ENCODE measurements at places on chromosomes 4 and X.

DNA sequence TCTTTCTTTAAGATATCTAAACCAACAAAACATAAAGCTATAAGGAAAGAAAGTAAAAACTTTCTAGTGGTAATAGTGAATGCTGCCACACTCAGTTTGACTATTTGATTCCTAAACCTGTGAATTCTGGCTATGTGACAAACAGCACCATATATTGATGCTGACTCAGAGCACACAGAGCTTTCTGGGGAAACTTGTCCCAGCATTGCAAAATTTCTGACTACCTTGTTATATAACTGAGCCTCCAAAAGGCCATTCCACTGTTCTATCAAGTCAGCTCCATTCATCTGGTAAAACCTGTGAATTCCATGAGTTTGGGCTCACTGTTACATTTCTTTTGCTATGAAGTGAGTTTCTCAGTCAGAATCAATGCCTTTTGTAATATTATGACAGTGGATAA lies 1229.7 kb downstream of the PCDH18 start:
- H3K27ac ChIP-seq = no peak overlapping the region
- H3K4me1 ChIP-seq = no peaks in the 10 kb centered on the region
- DNase-seq = no peak
- no peak overlapping the region for H3K4me3 ChIP-seq

DNA sequence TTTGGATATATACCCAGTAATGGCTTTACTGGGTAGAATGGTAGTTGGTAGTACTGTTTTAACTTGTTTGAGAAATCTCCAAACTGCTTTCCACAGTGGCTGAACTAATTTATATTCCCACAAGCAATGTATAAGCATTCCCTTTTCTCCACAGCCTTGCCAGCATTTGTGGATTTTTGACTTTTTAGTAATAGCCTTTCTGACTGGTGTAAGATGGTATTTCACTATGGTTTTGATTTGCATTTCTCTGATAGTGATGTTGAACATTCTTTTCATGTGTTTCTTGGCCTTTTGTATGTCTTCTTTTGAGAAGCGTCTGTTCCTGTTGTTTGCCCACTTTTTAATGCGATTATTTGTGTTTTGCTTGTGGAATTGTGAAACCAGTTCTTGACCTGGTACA lies 290.5 kb downstream of the BMPR1B start:
- no peaks in the 10 kb centered on the region for H3K27me3 ChIP-seq
- no peak for DNase-seq
- H3K36me3 ChIP-seq = no peaks in the 10 kb centered on the region
- no peaks in the 10 kb centered on the region for H3K4me1 ChIP-seq

- H3K4me1 ChIP-seq = no peaks in the 10 kb centered on the region
- H3K36me3 ChIP-seq = no peaks in the 10 kb centered on the region
- H3K27me3 ChIP-seq = no peaks in the 10 kb centered on the region
- no peak overlapping the region for H3K27ac ChIP-seq
- no peak overlapping the region for H3K4me3 ChIP-seq
Measured at GRCh38 chrX:46571423-46572339, 1.9 kb upstream of the CHST7 start.

DNA sequence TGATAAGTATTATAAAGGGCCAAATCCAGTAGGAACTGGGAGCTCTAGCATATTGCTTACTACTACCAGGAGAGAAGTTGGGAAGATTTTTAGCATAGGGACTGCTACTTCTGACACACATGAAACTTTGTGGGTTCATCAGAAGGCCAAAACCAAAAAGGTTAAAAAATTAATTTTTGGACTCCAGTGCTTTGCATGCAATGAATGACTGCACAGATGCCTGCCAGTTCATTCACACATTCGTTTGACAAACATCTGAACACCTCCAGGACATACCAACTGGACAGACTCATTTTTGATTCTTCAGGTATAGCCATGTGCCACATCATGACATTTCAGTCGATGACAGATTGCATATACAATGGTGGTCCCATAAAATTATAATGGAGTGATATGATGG lies 79.8 kb downstream of the MID1IP1 start:
- H3K4me3 ChIP-seq = no peak overlapping the region
- no peaks in the 10 kb centered on the region for H3K4me1 ChIP-seq
- no peak overlapping the region for H3K27ac ChIP-seq
- no peaks in the 10 kb centered on the region for H3K27me3 ChIP-seq

GRCh38 chr4:15976456-15977447 lies 13.8 kb upstream of the FGFBP2 start:
- H3K4me1 ChIP-seq = no peaks in the 10 kb centered on the region
- no peak for DNase-seq
- no peaks in the 10 kb centered on the region for H3K36me3 ChIP-seq
- H3K27ac ChIP-seq = no peak overlapping the region
- H3K27me3 ChIP-seq = no peaks in the 10 kb centered on the region

DNA sequence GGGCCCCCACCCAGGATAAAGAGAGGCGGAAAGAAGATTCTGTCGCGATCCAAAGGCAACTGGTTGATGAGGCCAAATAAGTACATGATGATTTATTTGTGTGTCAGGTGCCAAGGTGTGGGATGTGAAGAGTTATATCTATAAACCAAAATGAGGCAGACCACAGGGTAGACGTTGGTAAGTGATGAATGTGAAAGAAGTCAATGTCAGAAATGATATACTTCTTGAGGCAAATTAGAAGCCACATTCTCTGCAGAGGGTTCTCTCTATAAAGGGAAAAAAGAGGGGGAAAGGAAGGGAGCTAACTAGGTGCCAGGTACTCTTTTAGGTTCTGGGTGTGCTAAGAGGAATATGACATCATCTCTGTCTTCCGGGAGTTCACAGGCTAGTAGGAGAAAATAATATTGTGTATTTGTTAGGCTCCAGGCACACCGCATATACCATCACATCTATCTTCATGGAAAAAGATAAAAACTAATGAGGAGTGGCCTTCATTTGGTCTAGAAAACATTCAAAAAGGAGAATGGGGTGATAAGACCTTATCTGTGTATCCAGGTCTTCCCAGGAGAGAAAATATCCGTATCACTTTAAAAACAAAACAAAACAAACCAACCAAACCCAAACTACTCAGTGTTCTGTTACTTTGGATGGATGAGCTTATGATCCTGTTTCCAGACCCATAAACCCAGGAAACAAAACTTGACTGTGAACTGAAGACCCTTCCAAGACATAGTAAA lies 4.8 kb upstream of the SH2D1A start:
- H3K36me3 ChIP-seq = no peaks in the 10 kb centered on the region
- no peak overlapping the region for H3K27ac ChIP-seq
- H3K4me3 ChIP-seq = no peak overlapping the region
- H3K4me1 ChIP-seq = no peaks in the 10 kb centered on the region

- DNase-seq = no peak
- H3K27me3 ChIP-seq = peaks cover 6% of the 10 kb centered on the region
- no peaks in the 10 kb centered on the region for H3K4me1 ChIP-seq
- no peaks in the 10 kb centered on the region for H3K36me3 ChIP-seq
- H3K27ac ChIP-seq = no peak overlapping the region
Measured at GRCh38 chr4:629636-629914, 4.2 kb downstream of the PDE6B start.

GRCh38 chr4:10063544-10064300 lies 42.4 kb upstream of the SLC2A9 start:
- H3K36me3 ChIP-seq = peaks cover 7% of the 10 kb centered on the region
- no peak overlapping the region for H3K4me3 ChIP-seq
- no peak overlapping the region for H3K27ac ChIP-seq
- no peaks in the 10 kb centered on the region for H3K27me3 ChIP-seq
- H3K4me1 ChIP-seq = peaks cover 10% of the 10 kb centered on the region

DNA sequence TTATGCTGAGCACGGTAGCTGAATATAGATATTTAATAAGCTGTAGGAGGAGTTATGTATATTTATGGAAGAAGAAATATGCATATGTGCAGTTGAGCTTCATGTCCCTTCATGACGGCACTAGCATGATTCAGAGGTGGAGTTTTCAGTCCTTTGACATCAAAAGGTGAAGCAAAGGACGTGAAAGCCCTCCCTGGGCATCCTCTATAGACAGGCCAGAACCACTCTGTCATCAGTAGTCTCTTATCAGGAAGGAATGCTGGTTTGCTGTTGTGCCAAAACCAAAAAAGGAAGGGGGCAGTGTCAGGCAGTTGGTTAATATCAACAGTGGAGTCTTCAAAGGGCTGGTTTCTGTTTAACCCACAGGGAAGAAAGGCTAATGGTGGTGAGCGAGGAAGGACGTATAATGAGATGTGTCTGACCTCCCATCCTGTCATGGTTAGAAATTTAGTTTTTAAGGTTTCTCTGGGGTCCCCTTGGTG lies 23.5 kb upstream of the IL2 start:
- H3K4me1 ChIP-seq = no peaks in the 10 kb centered on the region
- no peak for DNase-seq
- H3K27ac ChIP-seq = no peak overlapping the region
- no peaks in the 10 kb centered on the region for H3K27me3 ChIP-seq
- no peaks in the 10 kb centered on the region for H3K36me3 ChIP-seq
- H3K4me3 ChIP-seq = no peak overlapping the region

GRCh38 chr4:40555176-40555900 lies 74.3 kb downstream of the RBM47 start:
- no peak for DNase-seq
- peaks cover 13% of the 10 kb centered on the region for H3K4me1 ChIP-seq

DNA sequence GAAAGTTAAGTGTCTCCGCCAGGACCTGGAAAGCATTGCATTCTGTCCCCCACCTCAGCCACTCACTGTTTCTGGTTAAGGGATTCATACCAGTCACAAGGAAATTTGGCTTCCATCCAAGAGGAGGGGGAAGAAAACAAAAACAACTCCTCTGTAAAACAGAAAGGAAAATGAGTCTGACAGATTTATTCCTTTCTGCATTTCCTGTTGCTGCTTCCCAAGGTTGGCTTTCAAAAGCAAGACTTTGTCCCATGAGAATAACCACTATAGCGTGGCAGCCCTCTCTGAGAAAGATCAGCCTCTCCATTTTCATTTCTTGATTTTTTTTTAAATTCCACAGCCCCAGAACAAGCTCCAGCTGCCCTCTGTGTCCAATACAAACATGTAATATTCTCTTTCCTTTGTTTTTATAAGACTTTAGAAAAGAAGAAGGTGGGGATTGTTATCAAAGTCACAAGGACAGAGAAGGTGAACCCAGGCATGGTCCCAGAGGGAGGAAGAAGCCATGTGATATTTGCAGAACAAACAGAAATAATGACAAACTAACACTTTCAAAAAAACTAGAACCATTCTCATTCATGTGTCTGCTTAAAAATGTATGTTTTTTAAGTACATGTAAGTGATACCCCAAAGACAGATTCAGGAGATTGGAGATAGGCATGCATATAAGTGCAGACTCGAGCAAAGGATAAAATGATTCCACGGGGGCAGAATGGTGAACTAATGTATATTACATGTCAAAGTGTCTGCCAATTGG lies 90.7 kb upstream of the DCLK2 start:
- H3K27me3 ChIP-seq = no peaks in the 10 kb centered on the region
- no peak overlapping the region for H3K27ac ChIP-seq
- DNase-seq = no peak
- no peaks in the 10 kb centered on the region for H3K4me1 ChIP-seq
- no peaks in the 10 kb centered on the region for H3K36me3 ChIP-seq

- no peaks in the 10 kb centered on the region for H3K27me3 ChIP-seq
- no peak for DNase-seq
- no peak overlapping the region for H3K27ac ChIP-seq
- H3K4me1 ChIP-seq = no peaks in the 10 kb centered on the region
- H3K4me3 ChIP-seq = no peak overlapping the region
- H3K36me3 ChIP-seq = no peaks in the 10 kb centered on the region
Measured at GRCh38 chr4:172042714-172043114, 229.5 kb downstream of the GALNTL6 start.

- no peaks in the 10 kb centered on the region for H3K4me1 ChIP-seq
- no peaks in the 10 kb centered on the region for H3K27me3 ChIP-seq
- no peak overlapping the region for H3K4me3 ChIP-seq
- H3K36me3 ChIP-seq = no peaks in the 10 kb centered on the region
Measured at GRCh38 chr4:151541389-151542071, 132.6 kb downstream of the FHIP1A start.

- peak within 1 kb of the TSS; percentile 64 for H3K4me3 ChIP-seq
- H3K27ac ChIP-seq = peak within 1 kb of the TSS; percentile 24
Measured at GRCh38 chrX:154458116-154458953, at the start of gene PLXNA3. TSS of gene PLXNA3 (plus strand) at chrX:154458281. CDS start at chrX:154460184, 1,903 bp downstream.

DNA sequence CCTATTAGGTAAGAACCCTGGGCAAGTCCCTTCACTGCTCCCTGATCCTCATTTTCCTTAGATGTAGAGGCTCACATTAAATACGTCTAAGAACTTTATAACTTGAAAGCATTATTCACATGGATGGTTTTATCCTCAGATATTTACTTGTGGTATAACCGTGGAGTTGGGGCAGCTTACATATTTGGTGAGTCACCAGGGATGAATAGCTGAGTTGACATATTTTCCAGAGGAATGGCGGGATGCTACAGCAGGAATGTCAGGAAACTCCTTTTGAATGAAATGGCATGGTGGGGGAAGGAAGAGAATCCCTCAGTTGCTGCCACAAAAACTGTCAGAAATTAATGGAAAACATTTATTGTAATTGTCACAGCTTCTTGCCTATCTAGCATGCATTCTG lies 165.3 kb upstream of the RPS6KA3 start:
- no peaks in the 10 kb centered on the region for H3K27me3 ChIP-seq
- H3K4me1 ChIP-seq = no peaks in the 10 kb centered on the region
- H3K27ac ChIP-seq = no peak overlapping the region
- no peaks in the 10 kb centered on the region for H3K36me3 ChIP-seq
- no peak for DNase-seq

DNA sequence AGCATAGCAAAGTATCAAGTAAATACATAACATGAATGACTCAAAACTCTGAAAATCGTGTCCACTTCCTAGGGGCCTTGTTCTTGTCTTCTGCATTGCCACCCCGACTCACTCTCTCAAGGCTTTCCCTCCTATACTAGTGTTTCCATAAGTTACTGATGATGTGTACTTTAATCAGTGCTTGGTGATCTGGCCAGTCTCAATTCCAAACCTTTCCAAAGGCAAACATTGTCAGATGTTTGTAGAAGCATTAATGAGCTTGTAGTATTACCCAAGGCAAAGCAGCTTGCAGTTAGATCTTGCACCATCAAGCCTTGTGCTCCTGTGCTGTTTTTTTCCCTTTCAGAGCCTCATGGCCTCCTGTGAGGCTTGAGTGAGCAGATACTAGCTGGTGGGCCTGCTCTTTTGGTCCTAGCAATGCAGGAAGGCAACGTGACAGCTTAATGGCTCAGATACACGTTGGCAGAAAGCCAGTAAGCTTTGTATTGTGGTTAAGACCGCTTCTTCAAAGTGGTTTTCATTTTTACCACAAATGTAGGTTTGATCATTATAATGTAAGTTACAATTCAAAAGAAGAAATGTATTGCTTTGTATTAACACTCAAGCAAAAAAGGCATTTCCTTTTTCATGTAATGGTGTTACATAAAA lies 51.8 kb downstream of the RBPJ start:
- no peaks in the 10 kb centered on the region for H3K36me3 ChIP-seq
- H3K4me3 ChIP-seq = no peak overlapping the region
- peaks cover 33% of the 10 kb centered on the region for H3K4me1 ChIP-seq

DNA sequence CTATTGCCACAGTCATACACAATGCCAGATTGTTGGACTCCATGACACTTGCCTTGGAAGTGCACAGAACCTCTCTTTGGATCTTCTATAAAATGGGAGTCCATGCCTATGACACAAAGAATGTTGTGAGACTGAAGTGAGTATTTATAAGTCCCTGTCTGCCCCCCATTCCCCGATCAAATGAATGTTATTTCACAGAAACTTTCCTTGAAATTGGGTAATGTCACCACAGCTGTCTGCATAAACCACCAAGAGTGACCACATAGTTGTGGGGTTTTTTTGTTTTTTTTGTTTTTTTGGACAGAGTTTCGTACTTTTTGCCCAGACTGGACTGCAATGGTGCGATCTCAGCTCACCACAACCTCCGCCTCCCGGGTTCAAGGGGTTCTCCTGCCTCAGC lies 27.1 kb upstream of the REST start:
- H3K27ac ChIP-seq = no peak overlapping the region
- no peak overlapping the region for H3K4me3 ChIP-seq
- H3K36me3 ChIP-seq = no peaks in the 10 kb centered on the region
- no peaks in the 10 kb centered on the region for H3K4me1 ChIP-seq
